ENCODE measurements at places on chromosomes 5 and 9.
A peak's percentile ranks its signal among the peaks of the same experiment; 100 is the strongest.

- no peak for DNase-seq
Observed at GRCh38 chr5:171577042-171577758, 157.8 kb downstream of the FGF18 start.

- no peak for DNase-seq
Observed at GRCh38 chr9:136062657-136063439, 32.2 kb downstream of the NACC2 start.

GRCh38 chr5:32690153-32690552 is 21.0 kb upstream of the NPR3 start:
- DNase-seq, result no peak

- DNase-seq, result no peak
Observed at GRCh38 chr9:98365227-98365669, 109.8 kb upstream of the TBC1D2 start.

- DNase-seq, result no peak
Observed at GRCh38 chr5:113325054-113325453, 109.7 kb downstream of the TSSK1B start.

DNA sequence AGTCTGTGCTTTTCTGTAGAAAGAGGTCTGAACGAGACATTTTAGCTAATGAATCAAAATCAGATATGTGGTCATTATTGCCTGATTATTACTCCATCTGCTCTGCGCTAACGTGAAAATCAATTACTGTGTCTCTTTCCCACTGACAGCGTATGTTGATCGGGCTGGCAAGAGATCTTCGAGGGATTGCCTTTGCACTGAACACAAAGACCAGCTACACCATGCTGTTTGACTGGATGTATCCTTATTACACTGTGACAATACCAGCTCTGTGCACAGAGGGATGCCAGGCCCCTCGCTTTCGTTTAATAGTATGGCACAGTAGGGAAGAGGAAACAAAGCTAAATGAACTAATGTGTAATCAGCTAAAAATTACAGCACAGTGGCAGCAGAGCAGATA is 103.7 kb upstream of the TLX3 start:
- no peak for DNase-seq

- no peak for DNase-seq
Observed at GRCh38 chr9:27400334-27400880, 103.5 kb upstream of the EQTN start.

DNA sequence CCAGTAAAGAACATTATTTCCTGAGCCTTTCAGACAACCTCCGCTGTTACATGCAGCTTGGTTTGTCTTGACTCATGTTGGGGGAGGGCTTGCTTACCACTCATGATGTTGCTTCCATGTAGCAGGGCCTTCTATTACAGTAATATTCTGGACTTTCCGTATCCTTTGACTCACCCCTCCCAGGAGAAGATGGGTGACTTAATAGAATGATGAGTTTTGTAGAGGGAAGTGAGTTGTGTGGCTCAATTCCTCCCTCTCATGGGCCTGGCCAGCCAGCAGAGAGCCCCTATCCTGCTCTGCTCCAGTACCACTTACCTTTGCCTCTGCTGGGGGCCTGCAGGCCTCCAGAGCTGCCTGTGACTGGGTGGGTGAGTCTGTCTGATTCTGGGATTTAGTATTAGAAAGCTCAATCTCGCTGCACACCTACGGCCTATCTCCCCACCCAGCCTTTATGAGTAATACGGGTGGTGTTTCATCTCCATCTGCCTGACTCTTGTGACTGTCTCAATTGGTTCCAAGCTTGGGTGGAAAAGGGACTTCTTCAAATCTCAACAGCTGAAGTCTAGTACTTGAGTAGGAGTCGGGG is 52.6 kb upstream of the KLF9 start:
- DNase-seq, result no peak

GRCh38 chr9:37197158-37198038 is 77.0 kb downstream of the ZCCHC7 start:
- DNase-seq, result peak; percentile 17

- no peak for DNase-seq
Observed at GRCh38 chr9:93896496-93897033, 58.6 kb downstream of the BARX1 start.

GRCh38 chr5:16897284-16897704 is 38.8 kb downstream of the MYO10 start:
- DNase-seq, result no peak

Measured in GM20000 (cell line).